ENCODE measurements at places on chromosomes 12 and 14.

- DNase-seq: no peak
Observed at GRCh38 chr12:47969845-47970244, 6.4 kb downstream of the TMEM106C start.

DNA sequence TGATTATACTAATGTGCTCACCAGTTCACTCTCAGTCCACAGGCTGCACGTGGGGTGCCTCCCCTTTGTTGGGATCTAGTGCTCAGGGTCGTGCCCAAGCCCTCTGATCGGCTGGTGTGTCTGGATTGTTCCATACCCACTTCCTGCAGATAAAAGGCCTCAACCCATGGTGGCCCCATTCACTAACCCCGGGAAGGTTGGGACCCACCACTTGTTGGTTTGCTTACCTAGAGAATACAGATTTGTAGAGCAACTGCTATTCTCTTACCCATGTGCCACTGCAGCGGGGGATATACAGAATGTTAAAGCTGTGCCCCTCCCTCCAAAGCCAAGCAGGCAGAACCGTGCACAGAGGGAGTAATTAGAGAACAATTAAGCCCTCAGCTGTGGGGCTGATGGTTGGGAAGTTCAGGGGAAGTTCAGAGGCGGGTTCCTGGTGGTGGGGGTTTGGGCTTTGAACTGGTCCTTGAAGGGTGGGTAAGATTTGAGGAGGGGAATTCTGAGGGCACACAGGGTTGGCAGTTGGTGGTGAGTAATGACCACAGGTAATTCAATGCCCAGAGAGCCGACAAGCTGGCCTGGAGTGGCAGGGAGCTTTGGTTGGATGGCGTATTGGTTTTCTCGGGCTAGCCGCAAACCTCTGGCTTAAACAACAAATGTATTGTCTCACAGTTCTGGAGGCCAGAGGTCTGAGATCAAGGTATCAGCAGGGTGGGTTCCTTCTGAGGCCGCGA lies 68.8 kb downstream of the ADCK1 start:
- no peak for DNase-seq

- DNase-seq: peak; percentile 65
Observed at GRCh38 chr14:74712499-74713394, at the start of the genes AREL1 and FCF1. TSS of gene AREL1 (minus strand) at chr14:74713080. CDS start at chr14:74685615, 27,465 bp downstream. TSS of gene FCF1 (plus strand) at chr14:74713144. CDS start at chr14:74713198, 54 bp downstream.

GRCh38 chr12:752695-753610 lies 574 bp downstream of the WNK1 start:
- DNase-seq: peak; percentile 40

DNA sequence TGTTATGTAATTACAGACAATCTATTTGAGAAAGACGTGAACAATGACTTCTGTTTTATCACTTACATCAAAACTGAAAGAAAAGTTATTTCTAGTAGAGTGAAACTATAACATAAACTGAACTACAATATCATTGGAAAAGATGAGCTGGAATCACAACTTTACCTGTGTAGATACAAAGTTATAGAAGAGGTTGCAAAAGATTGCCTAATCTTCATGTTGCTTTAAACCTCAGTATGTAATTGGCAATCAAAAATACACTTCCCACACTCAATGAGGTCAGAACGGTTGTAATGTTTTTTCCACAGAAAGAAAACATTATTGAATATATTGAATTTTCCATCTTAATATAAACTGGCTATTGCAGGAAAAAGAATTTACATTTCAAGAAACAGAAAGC lies 37.7 kb upstream of the GXYLT1 start:
- DNase-seq: no peak

DNA sequence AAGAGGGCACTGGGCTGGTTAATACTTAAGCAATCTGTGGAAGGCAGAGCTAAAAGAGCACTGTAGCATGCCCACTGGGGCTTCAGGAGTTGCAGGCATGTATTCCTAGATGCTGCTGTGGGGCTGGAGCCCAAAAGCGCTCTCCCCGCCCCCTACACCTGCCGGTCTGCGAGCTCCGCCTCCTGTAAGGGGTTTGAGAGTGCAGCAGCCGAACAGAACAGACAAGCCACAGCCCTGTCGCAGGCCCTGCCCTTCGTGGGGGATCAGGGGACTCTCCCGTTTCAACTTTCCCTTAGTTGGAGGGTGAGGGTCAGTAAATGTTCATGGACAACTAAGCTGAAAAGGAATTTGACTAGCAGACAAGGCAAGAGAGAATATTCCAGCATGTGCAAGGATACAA lies 17.6 kb downstream of the SLC38A6 start:
- no peak for DNase-seq

- no peak for DNase-seq
Observed at GRCh38 chr12:104501115-104501514, 44.4 kb downstream of the CHST11 start.

Data from stimulated activated CD4-positive, alpha-beta T cell treated with anti-CD3 and anti-CD28 coated beads, Interleukin-12 subunit alpha, Interleukin-12 subunit beta, amount 100 ng/mL, for 4 hours (primary cell).